HAP-1 (cell line): ENCODE measurements at places on chromosomes 3 and 15.

GRCh38 chr15:94231723-94232468 is 535 bp downstream of the MCTP2 start:
- no peak for DNase-seq

GRCh38 chr15:91578511-91578910 is 275.0 kb upstream of the SLCO3A1 start:
- DNase-seq, result no peak

- no peak for DNase-seq
Observed at GRCh38 chr15:63475707-63476106, 28.7 kb upstream of the USP3 start.

GRCh38 chr15:69666441-69666882 is 213.8 kb downstream of the RPLP1 start:
- no peak for DNase-seq

DNA sequence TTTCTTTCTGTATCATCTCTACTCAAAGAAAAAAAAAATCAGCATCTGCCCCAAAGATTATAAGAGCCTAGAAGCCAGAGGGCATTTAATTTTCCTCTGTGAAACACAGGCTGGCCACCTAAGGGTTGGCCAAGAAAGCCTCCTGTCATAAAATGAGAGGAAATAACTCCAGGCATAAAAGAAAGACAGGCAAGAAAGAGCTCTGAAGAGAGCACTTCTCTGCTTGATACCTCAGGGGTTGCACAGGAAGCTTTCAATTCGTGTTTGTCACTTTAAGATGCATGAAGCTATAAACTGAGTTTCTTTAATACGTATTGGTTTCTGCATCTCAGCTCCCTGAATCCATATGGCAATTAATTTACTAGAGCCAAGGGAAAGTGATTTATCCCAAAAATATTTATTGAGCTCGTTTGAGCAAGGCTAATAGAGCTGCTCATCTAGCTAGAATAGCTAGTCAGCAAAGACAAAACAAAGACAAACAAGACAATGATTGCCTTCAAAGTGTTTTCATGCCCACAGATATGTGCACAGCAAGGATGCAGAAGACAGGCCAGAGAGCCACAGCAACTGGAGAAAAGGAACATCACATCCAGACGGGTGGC is 35.5 kb downstream of the ATP8B4 start:
- no peak for DNase-seq

GRCh38 chr3:159169828-159170227 is 368.0 kb downstream of the MFSD1 start:
- DNase-seq, result no peak

DNA sequence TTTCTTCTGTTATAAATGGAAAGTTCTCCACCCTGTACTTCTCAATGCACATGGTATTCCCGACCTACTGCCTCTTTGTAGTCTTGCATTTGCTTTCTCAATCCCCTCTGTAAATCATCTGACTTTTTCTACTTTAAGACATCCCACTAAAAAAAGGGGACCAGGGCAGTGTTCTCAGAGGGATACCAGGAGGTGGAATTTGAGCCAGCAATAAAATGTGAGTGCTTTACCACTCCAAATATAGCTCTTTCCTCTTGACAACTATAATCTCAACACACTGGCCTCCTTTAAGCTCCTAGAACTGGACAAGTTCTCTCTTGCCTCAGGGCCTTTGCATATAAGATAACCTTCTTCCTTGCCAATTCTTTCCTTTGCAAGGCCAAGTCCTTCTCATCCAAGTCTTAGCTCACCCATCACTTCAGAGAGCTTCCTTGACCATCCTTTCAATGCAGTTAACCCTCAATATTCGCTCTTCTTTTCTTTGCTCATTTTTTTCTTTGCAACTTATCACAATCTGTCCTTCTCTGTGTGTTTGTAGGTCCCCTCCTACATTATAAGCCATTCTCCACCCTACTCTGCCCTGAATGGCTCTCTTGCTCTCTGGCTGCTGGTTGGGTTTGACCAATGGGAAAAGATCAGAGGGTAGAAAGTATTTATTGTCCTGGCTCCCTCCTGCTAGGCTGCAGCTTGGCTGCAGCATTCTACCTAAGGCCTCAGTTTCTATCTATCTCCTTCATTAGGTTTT is 93.4 kb downstream of the PRICKLE2 start:
- no peak for DNase-seq

GRCh38 chr3:64493149-64493548 is 194.7 kb downstream of the ADAMTS9 start:
- DNase-seq, result no peak

DNA sequence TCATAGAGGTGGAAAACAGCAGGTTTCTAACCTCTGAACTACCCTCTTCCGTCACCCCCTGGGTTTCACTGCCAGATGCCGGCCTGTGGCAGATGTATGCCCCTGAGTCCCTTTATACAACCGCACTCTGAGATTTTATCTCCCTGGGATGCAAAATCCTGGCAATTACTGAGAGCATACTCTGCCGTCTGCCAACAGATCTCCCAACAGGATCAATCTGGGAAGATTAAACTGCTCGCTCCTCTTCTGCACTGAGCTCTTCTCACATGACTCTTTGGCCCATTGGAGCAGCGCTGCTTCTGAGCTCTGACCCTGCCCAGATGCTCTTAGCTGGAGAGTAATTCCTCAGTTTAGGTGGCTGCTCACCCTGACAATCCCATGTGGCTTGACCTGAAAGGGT is 133.2 kb downstream of the LIPC start:
- DNase-seq, result no peak

- DNase-seq, result no peak
Observed at GRCh38 chr3:171375666-171376595, 84.3 kb downstream of the TNIK start.

GRCh38 chr3:57393977-57394376 is 101.5 kb upstream of the ASB14 start:
- DNase-seq, result no peak

DNA sequence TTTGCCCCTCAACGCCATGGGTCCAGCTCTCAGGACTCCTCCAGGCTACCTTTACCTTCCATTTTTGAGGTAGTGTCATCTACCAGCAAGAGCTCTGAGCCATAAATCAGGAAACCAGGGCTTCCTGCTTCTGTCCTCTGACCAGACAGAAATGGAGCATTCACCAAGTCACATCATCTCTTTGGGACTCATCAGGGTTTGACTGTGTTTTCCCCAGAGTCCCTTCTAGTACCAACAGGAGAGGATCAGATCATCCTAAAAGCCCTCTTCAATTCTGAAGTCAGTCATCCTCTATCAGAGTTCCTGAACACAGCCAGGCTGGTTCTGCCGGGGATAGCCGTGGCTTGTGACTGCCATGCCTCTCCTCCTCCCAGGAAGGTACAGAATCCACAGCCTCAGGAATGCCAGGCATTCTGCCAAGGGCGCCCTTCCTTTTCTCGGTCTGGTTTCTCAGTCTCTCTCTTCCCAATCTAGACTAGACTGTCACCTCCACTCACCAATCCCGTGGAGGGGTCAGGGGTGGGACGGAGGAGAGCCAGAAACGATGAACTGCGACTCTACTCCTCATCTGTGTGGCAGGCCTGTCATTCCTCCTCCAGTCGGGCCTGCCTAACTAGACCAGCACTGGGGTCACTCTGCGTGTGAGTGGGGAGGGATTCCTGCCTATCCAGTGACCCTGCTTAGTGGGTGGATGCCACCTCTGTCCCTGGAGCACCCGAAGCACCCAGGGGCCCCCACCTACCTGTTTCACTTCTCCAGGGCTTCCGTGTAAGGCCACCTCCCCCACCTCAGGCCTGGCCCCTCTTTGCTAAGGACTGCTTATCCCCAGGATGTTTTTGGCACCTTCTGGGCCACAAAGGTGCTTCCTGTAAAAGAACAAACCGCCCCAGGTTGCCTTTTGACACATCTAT is 30.9 kb downstream of the CCNL1 start:
- DNase-seq, result no peak

DNA sequence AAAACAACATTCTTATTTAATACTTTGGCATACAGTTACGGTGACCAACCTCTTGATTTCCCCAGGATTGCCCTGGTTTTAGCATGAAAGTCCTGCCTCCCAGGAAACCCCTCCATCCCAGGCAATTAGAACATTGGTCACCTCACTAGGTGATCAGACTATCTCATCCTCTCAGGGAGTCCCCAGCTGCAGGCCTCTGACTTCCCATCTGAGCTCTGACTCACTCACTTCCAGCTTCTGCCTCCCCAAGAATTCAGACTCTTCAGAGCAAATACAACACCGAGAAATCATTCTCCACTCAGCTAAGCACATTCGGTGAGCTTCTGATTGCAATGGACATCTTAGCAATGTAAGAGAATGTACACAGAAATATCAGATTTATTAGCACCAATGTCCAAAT is 92.4 kb upstream of the HES1 start:
- no peak for DNase-seq

DNA sequence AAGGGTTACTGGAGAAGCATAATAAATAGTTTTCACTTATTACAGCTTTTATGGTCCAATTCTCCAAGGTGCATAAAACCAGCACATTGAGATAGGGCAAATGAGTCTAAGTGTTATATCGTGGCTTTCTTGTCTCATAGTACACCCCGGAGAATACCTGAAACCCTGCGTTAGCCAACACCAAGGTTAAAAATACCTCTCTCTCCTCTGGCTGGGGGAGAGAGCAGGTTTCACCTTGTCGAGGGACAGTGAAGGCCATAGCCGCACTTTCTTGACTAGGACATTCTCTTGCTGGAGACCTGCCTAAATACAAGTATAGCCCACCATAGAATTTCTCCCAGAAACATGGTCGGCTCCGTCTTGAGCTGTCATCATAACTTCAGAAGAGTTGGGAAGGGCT is 51.4 kb upstream of the ATOSA start:
- DNase-seq, result no peak

GRCh38 chr15:31275331-31276262 is 51.0 kb upstream of the KLF13 start:
- DNase-seq, result no peak

DNA sequence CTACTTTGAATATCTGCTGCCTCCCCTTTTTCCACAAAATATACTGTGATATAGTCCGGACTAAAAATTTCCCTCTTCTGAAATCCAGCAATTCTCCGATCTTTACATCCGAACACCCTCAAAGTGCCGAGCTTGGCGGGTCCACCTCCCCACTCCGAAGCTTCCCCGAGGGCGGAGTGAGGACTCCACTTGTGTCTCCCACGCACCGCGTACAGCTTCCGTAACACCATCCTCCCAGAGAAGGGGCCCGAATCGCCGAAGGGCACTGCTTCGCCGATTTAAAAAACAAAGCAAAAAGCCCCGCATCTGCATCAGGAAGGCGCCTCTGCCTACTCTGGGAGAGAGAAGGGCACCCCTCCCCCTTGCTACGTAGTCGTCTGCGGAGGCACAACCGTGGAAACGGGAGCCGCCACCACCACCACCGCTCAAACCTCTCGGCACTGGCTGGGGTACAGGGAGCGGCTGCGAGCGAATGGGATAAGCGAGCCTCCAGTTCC is 551 bp downstream of the NCBP2 start:
- DNase-seq, result peak; percentile 70

DNA sequence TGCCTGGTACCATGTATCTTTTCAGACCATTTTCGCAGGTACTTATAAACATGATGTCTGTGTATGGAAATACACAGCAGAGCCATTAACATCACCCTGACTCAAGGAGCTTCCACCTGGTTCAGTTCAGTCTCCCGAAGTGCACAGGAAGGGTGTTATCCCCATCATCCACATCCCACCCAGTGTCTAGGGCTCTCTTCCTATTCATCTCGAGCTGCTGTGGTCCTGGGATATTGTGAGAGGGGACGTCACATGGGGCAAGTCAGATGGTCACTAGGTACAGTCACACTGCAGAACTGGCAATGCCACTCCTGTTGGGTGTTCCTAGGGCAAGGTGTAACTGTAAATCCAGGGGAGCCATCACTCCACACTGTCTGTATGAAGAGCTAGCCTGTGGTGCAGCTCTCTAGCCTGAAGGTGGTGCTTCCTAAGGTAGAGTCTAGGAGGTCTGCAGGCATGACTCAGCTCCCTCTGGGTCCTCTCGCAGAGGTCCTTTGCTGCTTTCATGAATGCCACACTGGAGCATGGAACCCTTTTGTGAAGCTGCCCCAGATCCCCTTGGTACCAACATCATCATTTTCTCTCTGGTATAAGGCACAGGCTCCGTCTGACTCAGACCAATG is 13.9 kb downstream of the ISLR2 start:
- no peak for DNase-seq

DNA sequence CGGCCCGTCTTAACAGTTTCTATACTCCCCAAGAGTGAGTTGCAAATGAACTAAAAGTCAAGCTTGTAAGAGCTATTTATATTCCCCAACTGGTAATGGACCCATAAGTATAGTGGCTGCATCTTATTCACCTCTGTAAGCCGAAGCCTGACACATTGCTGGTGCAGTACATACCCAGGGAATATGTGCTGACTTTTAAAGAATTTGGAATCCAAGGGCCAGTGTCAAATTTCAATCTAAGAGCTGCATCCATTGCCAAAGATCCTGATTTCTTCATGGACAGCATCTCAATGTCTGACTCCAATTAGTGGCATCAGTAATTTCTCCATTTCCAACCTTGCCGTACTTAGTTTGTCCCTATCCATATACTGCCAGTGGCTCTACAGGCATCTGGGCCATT is 42.0 kb downstream of the FRMD4B start:
- no peak for DNase-seq

DNA sequence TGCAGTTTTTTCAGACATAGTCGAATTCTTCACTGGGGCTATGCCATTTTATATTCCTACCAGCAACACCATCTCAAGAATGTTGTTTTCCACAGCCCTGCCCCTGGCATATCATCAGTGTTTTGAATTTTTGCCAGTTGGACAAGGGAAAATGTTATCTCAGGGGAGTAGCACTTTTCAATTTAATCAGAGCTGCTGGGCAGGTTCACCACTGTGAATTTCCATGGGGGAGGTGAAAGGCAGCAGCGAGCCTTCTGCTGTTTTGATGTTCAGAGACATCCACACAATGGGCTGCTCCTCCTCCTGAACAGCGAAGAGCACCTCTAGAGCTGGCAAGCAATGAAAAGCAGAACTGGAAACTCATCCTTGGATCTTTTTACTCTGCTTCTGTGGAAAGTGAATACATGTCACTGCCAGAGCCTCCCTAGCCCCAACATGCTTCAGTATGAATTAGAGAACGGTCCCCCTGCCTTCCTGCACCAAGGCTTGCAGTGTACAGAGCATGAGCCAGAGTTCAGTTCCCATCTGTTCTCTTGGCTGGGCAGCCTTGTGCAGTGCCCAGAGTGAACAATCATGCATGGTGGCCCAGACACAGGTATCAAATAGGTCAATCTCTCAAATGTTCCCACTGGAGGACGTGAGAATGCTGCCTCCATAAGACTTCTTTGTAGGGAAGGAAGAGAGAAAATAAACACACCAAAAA is 56.1 kb upstream of the RAD18 start:
- DNase-seq, result no peak

DNA sequence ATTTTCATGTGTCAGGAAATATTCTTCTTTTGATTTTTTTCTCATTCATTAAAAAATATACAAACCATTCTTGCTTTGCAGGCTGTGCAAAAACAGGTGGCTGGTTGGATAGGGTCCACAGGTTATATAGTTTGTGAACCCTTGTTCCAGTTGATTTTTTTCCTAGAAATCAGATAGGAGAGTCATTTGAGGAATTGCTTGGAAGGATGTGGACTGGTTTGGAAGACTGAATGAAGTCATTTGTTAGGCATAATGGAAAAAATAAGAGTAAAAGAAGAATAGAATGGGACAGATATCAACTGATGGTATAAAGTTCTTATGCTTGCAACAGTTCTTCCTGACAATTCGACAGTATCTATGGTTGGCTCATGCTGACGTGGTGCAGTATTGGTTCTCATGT is 189.4 kb downstream of the PTPRG start:
- DNase-seq, result no peak
